NK-92 treated with Interleukin-12 subunit alpha and Interleukin-12 subunit beta, amount 100 ng/mL, for 24 hours (cell line): ENCODE measurements at places on chromosomes 3 and 15.

- no peak for DNase-seq
Measured at GRCh38 chr15:31234815-31235214, 91.8 kb upstream of the KLF13 start.

- DNase-seq, result no peak
Measured at GRCh38 chr3:57646723-57647122, 46.2 kb downstream of the DENND6A start.

- DNase-seq, result no peak
Measured at GRCh38 chr3:123375014-123375940, 73.6 kb downstream of the ADCY5 start.

GRCh38 chr15:94282269-94283250 lies 51.2 kb downstream of the MCTP2 start:
- no peak for DNase-seq

DNA sequence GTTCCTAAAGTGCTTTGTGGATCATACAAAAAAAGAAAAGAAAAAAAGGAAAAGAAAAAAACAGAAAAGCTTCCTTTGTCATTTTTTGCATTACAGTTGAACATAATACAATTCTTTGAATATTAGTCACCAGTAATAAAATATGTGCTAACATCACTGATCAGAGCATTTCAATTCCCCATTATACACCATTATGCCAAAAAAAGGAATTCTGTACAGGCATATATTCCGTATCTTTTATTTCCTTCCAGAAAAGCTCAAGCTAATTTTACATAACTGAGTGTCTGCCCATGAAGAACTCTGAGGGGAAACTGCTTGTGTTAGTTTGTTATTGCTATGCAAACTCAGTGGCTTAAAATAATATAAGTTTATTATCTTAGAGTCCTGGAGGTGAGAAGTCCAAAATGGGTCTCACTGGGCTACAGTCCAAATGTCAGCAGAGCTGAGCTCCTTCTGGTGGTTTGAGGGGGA lies 377.9 kb downstream of the GAP43 start:
- DNase-seq, result no peak

DNA sequence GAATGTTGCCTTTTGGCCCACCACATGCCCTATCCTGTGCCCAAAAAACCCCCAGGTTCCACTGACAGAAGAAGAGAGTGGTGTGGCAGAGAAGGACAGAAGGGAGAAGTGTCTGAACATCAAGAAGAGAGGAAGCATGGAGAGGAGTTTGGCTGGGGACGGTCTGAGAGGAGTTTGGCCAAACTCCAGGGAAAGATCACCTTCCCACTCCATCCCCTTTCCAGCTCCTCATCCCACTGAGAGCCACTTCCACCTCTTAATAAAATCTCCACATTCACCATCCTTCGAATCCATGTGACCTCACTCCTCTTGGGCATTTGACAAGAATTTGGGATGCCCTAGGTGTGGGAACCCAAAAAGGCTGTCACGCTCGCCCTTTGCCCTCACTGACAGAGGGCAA lies 311.6 kb upstream of the GRM7 start:
- no peak for DNase-seq

DNA sequence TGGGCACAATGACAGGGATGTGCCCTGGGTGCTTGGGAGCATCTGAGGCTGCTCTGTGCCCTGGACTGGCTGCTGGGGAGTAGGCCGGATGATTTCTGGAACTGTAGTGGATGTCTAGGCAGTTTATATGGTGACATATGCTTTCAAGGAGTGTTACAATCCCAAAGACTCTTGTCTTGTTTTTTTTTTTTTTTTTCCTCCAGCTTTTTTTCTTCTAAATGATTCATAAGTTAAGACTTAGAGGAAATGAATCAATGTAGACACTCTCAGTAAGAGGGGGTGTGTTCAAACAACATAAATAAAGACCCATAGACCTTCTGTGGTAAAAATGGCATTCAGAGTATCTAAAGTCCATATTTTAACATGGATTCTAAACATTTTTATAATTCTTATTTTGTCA lies 706.1 kb upstream of the GOLIM4 start:
- DNase-seq, result no peak
